ENCODE measurements at places on chromosomes 3 and 15. TPM values are rescaled to one million over a fixed set of nuclear protein-coding genes. Genes with fewer than 3 reads are reported as not detected.

DNA sequence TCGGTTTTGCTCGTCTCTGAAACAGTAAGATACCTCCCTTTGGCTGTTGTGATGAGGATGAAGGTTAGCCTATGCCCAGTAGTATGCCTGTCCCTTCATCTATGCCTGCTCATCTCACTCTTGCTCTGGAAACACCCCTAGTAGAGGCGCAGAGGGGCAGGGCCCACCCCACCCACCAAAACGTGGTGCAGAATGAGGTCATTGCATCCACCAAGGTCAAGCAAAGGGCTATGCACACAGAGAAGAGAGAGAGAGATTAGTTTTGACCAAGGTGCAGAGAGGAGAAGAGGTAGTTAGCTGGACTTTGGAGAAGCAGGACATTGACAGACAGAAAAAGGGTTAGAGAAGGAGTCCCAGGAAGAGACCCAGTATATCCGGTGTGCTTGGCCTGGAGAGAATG, 119.9 kb downstream of the CORO2B start:
- no peak for DNase-seq

DNA sequence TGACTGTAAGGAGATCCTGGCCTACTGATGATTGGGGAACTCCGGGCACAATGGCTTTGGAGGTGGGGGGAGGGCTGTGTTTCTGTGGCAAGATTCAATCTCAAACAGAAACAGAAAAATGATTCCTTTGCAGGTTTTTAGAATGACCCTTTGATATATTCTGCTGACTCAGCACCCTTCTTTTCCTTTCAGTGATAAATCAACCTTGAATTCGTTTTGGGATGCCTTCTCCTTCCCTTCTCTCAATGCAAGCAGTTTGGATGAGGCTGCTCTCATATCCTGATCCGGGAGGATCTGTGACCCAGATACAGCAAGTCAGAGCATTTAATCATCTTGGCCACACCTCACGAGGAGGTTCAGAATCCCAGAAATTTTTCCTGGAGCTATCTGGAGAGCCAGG, 156.1 kb upstream of the PRICKLE2 start:
- DNase-seq, result no peak

DNA sequence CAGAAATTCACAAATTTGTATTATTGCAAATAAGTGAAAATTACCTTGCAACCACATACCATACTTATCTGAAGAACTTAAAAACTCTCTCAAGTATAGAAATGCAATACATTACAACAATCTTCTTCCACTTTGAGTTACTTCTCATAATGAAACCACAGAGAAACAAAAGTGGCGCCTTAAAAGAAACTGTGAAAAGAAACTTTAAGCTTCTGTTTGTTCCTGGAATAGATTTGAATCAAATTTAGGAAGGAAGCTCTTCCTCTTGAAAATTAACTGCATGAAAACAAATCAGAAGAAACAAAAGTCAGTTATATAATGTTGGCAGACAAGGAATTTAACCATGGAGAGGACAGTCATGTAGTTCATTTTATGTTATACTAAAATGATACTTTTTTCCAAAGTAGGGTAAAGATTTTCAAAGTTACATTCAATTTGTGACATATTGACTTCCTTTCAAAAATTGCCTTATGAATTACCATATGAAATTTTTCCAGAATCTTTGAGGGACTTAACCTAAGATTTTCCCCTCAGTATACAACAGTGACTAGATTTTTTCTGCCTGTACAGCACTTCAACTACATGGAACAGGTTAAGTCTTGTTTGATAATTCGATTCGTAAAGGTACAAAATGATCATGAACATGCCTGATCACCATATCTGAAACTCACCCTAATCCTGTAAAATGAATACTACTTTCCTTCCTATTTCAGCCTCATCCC, 57.6 kb upstream of the TNFSF10 start:
- no peak for DNase-seq

- DNase-seq, result peak; percentile 50
Observed at GRCh38 chr3:100402256-100402655, 917 bp downstream of the LNP1 start.

GRCh38 chr15:55789066-55789660, 46.2 kb upstream of the PRTG start:
- DNase-seq, result no peak

GRCh38 chr3:114452256-114452655, 158.4 kb downstream of the TIGIT start:
- no peak for DNase-seq

DNA sequence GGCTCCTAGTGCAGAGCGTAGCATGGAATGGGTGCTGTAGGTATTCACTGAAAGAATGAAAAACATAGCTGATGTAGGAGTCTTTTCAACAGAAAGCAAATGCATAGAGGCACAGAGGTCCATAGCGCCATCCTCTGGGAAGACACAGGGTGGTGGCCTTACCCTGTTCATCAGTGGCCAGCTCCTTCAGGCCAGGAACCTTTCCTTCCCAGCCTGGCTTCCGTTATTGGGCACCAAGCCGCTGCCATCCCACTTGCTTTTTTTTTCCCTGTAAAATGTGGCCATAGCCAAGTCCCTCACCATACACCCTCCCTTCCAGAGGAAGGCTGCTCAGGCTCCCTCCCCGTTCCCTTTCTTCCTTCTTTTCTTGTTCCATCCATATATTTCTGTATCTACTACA, 118.1 kb downstream of the ZNF621 start:
- no peak for DNase-seq

GRCh38 chr3:14439501-14440167, 37.2 kb downstream of the SLC6A6 start:
- no peak for DNase-seq

DNA sequence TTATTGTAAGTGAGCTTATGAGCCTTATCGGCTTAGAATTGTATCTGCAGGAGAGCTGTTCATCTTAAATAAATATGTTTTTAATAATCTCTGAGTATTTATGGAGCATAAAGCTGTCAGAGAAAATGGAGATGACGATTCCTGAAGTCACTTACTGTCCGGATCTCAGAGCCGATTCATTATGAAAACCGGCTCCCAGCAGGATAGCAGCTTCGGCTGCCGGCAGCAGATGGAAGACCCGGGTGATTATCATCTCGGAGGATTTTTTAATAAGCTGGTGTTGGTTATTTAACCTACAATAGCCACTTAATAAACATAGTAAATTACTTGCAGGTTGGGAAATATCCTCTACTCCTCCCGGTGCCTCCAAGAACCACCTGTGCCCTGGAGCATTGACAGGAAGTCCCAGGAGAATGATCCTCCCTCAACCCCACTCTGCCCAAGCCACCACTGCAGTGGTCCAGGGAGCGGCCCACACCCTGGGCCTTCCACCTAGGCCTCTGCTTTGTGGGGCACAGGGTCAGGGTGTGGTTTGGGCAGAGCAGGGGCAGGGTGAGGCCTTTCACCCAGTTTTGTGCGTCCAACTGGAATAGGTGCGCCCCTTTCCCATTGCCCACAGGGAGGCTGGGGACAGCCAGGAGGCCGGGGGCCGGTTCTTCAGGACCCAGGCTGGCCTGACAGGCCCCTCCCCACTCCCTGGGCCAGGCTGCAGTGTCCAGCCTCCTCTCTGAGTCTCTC, 42.2 kb upstream of the PRR23E start:
- DNase-seq, result no peak

GRCh38 chr3:72460205-72461174, 387.8 kb downstream of the SHQ1 start:
- DNase-seq, result no peak

DNA sequence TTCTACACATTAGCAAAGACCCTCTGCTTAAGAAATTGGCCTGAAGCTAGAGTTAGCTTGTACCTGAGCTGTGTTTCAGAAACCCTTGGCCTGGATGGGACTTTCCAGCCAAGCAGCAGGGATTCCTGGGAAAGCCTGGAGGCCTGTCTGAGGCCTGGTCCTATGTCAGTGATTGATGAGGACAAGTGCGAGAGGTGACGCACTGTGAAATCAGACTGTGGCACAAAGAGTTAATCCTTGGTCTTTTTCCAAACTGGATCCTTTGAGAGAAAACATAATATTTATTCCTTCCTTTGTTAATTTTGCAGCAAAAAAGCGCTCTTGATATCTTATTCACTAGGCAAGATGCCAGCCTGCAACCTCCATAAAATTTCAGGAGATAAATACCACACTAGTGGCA, 225.0 kb upstream of the ATP11B start:
- no peak for DNase-seq

DNA sequence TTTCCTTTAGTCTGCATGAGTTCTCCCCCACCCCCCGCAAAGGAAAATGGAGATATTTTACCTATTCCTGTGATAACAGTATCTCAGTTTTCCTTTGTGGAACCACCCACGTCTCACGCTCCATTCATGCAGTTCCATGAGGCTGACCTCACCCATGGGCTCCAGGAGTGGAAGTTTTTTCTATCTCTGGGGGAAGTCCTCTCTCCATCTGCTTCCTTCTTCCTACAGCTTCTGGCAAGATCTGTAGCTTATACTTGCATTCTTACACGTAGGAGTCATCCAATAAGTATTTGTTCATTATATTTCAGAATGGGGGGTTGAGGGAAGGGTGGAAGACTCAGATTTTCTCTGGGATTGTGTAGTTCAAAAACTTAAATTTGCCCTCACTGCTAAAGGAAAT, 5.8 kb upstream of the GLCE start:
- DNase-seq, result no peak

- DNase-seq, result peak; percentile 28
Observed at GRCh38 chr3:171614318-171614921, 154.2 kb upstream of the TNIK start.

- DNase-seq, result no peak
Observed at GRCh38 chr3:197376020-197376419, 77.6 kb upstream of the DLG1 start.

DNA sequence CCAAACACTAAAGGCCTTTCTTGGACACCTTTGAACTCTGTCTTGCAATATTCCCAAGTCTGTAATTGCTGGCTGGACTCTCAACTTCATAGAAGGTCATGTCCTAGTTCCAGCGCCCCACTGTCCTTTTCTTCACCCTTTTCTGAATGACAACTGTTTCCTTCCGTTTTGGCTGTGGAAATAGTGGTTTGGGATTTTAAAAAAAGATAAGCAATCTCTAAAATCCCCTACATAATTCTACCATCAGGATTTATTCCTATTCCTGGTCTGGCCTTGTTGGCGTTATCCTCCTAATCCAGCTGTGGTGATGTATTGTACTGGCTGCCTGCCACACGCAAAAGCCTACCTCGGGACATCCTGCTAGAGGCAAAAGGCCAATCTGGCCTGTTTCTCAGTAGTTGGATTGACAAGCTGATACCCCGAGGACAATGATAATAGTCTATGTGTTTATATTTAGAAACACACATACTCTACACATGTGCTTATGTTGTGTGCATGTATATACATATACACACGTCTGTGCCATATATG, 440.3 kb upstream of the DPH6 start:
- DNase-seq, result peak; percentile 50

- no peak for DNase-seq
Observed at GRCh38 chr3:114680299-114680698, 386.5 kb downstream of the TIGIT start.

GRCh38 chr3:13376091-13376490, 44.0 kb downstream of the NUP210 start:
- DNase-seq, result no peak

- no peak for DNase-seq
Observed at GRCh38 chr3:197508051-197508451, 47.7 kb downstream of the BDH1 start.

DNA sequence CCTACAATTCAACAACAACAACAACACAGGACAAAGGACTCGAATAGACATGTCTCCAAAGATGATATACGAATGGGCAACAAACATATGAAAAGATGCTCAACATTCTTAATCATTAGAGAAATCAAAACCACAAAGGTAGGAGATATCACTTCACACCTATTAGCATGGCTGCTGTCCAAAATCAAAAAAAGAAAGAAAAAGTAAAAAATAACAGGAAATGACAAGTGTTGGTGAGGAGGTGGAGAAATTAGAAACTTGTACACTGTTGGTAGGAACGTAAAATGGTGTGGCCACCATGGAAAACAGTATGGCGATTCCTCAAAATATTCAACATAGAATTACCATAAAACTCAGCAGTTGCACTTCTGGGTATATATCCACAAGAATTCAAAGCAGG, 312.3 kb upstream of the STT3B start:
- no peak for DNase-seq

DNA sequence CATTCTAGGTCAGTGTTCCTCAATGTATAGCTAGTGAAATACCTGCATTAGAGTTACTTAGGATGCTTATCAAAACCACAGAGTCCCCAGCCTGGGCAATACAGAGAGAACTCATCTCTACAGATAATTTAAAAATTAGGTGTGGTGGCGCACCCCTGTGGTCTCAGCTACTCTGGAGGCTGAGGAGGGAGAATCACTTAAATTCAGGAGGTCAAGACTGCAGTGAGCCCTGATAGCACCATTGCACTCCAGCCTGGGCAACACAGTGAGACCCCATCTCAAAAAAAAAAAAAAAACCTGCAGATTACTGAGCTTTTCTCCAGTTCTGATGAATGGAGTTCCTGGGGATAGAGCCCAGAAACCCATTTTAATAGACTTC, 10.1 kb upstream of the MINDY2 start:
- no peak for DNase-seq

DNA sequence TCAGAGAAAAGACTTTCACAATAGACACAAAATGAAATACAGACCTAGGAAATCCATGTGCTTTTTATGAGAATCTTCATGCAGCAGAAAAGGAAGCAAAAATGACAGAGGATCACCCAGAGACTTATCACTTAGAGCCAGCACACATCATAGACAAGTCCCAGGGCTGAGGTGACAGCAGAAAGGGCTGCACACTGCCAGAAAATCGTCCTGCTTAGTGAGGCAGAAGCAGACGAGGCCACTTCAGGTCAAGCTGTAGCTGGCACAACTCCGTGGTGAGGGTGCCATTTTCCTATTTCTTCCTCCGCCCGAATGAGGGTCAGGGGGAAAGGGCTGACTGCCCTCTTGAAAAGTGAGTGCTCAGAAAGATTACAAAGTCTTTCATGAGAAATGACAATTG, 95.9 kb upstream of the TNIK start:
- no peak for DNase-seq

GRCh38 chr15:35698331-35698730, 152.4 kb upstream of the DPH6 start:
- DNase-seq, result no peak

GRCh38 chr3:23701716-23702597, 103.8 kb upstream of the UBE2E1 start:
- peak; percentile 49 for DNase-seq

- DNase-seq, result no peak
Observed at GRCh38 chr15:41911691-41912345, 18.0 kb upstream of the SPTBN5 start.

DNA sequence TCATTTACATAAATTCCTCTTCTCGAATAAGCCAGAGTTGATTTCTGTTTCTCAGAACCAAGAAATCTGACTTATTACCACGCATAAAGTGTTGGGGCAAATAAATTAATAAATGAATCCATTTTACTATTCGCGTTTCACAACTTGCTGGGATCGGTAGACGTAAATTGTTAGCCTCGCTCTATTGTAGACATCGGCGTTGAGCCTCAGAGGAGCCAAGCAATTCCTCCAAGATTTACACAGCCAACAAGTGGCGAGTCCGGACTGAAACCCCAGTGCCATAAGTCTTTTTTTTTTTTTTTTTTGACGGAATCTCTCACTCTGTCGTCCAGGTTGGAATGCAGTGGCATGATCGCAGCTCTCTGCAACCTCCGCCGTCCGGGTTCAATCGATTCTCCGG, 8.9 kb downstream of the KLHL6 start:
- no peak for DNase-seq

The RARB gene
- 50.7 TPM for polyA plus RNA-seq

The TMEM207 gene
- polyA plus RNA-seq, result 18.1 TPM

The USP13 gene
- polyA plus RNA-seq, result 19.0 TPM

The GHRL gene
- polyA plus RNA-seq, result 2.7 TPM

The NR1I2 gene
- 0.78 TPM for polyA plus RNA-seq

The TTLL13 gene
- 0.45 TPM for polyA plus RNA-seq

The GP5 gene
- polyA plus RNA-seq, result 0.40 TPM

The GABRG3 gene
- polyA plus RNA-seq, result 2.1 TPM

The PLA2G4D gene
- polyA plus RNA-seq, result 0.07 TPM

The TOP2B gene
- 353 TPM for polyA plus RNA-seq

The ARF4 gene
- polyA plus RNA-seq, result 240 TPM

Data from left kidney (tissue), 8 donors.